ENCODE measurements at places on chromosomes 2 and 18.

- no peak for DNase-seq
These were observed 190.8 kb downstream of the TMEM247 start for GRCh38 chr2:46669996-46670793.

- DNase-seq = no peak
These were observed 20.1 kb upstream of the MREG start for GRCh38 chr2:216033403-216033802.

GRCh38 chr2:236177604-236177966, 9.4 kb upstream of the GBX2 start:
- DNase-seq = no peak

DNA sequence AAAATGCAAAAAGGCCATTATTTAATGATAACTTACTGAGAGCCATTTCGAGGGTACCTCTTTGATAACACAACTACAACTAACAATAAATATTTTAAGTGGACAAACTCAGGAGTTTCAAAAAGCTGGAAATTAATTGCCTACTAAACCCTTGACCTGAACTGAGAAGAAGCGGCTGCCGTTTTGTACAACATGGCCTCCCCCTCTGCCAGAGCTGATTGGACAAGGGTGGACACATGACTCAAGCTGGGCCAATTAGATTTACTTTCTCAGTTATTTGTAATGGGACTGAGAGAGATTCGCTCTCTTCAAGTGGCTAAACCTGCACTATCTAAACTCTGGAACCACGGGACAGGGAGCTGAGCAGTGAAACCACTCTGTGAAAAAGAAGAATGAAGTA, 135.9 kb upstream of the SERPINE2 start:
- no peak for DNase-seq

- no peak for DNase-seq
These were observed 50.8 kb downstream of the WIPF1 start for GRCh38 chr2:174546519-174547506.

- no peak for DNase-seq
These were observed 40.4 kb upstream of the ARHGEF4 start for GRCh38 chr2:130796290-130796689.

GRCh38 chr2:28488083-28488830, 7.6 kb upstream of the PLB1 start:
- no peak for DNase-seq

All from HL-60 (cell line).